ENCODE measurements at places on chromosomes 12 and 14. TPM values are rescaled to one million over a fixed set of nuclear protein-coding genes. Genes with fewer than 3 reads are reported as not detected.

SLC17A8 gene
- total RNA-seq = not detected

A2M gene
- 12.1 TPM for total RNA-seq

LGR5 gene
- not detected for total RNA-seq

CCDC177 gene
- under 0.01 TPM for total RNA-seq

ITGB7 gene
- total RNA-seq = 0.37 TPM

AICDA gene
- not detected for total RNA-seq

FBXO21 gene
- total RNA-seq = 139 TPM

LALBA gene
- total RNA-seq = not detected

DLGAP5 gene
- 3.6 TPM for total RNA-seq

DCP1B gene
- 7.3 TPM for total RNA-seq

NFATC4 gene
- 48.2 TPM for total RNA-seq

SYNDIG1L gene
- not detected for total RNA-seq

PLEKHA5 gene
- 43.7 TPM for total RNA-seq

TEX22 gene
- 0.37 TPM for total RNA-seq

CLEC4E gene
- total RNA-seq = not detected

KRT8 gene
- 13.4 TPM for total RNA-seq

LMNTD1 gene
- 0.37 TPM for total RNA-seq

Measured in smooth muscle cell of bladder (primary cell).